Erythroblast (primary cell): ENCODE measurements at places on chromosomes 6 and 20.
A peak's percentile ranks its signal among the peaks of the same experiment; 100 is the strongest.

DNA sequence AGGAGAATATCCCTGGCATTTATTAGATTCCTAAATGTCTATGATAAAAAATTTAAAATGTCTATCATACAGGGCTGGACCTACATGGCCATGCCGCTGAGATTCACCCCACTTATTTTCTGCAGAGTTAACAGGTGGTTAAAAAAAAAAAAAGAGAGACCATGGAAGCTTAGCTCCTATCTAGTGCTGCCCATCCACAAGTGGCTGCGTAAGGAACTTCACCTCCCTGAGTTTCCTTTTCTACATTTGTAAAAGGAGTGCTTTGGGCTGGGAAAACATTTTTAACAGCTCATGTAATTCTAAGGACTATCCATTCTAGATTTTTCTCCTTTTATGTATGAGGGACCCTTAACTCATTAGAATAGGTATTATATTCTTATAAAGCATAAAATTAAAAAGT lies 534.1 kb downstream of the MMUT start:
- DNase-seq: no peak

- DNase-seq: no peak
These were observed 50.0 kb upstream of the PLEKHG1 start for GRCh38 chr6:150549674-150550101.

DNA sequence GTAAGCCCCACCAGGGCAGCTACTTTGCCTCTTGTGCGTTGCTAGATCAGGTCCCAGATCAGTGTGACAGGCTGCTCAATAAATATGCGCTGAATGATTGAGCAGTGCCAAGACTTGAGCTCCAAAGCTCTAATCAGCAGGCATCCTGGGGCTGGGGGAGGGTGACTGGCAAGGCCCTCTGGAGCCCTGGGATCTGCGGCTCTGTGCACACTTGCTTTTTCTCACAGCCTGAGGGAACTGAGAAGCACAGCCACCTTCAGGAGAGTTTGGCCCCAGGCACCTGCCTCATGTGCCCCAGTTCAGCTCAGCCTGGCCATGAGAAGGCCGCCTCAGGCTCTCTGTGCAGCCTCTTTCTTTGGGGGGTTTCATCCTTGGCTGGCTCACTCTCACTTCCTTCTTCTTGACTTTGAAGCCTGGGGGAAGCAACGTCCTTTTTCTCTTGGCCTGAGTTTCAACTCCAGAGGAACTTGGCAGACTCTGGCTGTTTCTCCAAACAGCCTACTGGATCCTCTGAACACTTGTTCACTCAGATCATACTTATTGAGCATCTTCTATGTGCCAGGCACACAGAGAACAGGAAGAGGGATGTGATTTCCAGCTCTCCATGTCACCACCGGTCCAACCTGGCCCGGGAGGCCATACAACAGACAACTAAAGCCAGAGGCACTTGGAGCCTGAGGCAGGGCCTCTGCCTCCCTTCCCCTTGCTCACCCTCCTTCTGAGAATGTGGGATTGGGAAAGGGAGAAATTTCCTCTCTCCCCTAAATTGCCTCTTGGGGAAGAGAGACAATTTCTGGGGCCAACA lies 114.0 kb downstream of the VEGFA start:
- peak; percentile 23 for DNase-seq

DNA sequence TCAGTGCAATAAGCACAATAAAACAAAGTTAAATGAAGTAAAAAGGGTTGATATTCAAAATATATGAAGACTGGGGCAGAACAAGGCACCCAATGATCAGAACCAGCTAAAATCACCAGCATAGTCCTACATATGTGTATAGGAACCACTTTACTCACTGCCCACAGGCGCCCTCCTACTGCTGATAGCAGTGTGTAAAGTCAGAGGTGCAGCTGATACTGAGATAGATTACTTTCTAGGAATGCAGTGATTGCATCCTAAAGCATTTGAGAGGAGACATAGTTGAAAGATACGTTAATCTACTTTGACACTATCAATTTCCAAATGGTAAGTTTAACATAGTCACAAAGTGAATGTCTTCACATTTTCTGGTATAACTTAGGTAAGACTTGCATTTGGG lies 161.1 kb upstream of the MCHR2 start:
- DNase-seq: no peak

DNA sequence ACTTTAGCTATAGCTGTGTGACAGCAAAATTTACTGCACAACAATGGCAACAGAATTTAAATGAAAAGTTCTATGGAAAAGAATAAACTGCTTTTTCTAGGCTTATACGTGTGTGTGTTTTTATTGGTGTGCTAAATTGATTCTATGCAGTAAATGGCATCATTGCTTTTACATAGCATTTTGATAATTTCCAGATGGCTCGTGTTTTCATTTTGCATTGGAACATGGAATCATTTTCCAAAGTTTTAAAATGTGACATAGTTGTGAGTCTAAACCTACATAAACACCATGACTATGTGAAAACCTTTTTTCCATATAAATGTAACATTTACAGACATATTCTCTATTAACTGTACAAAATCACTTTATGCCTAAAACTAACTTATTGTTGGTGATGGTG lies 127.8 kb downstream of the SIM1 start:
- no peak for DNase-seq

DNA sequence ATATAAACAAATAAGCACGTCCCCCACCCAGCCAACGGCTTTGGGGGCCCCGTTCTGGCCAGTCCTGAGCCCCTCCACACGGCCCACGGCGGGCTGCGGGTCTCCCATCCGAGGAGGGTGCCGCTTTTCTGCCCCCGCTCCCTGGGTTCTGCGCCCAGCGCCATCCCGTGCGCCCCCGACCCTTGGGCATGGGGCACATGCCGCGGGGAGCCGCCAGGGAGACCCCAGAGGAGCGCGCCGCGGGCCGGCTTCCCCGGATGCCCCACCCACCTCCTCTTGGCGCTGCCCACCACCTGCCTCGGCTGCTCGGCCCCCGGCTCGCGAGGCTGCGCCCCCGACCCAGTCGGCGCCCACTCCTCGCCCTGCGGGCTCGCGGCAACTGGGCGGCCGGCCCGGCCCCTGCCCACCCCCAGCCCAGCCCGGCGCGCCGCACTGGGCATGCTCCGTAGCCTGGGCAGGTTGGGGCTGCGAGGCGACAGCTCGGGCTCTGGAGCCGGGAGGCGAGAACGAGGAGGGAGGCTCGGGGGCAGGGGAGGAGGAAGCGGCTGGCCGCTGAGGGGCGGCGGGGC lies 570 bp upstream of the PLCB4 start:
- no peak for DNase-seq

DNA sequence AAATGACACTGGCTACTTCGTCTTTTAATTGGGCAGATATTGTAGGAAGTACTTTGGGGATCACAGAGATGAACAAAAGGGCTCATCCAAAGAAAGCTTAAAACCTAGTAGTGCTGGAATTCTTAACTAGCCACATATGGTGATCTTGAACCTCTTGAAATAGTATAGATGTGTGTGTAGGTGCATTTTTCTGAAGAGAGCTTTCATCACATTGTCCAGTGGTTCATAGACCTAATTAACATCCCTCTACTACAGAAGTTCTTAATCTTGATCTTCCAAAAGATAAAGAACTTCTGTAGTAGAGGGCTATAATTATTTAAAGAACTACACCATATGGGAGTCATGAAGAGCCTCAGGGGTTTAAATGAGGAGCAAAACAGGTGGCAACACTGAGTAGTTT lies 2.3 kb upstream of the PRIM2 start:
- no peak for DNase-seq

- DNase-seq: peak; percentile 13
These were observed 130.6 kb upstream of the INSM1 start for GRCh38 chr20:20237093-20237959.

- peak; percentile 2 for DNase-seq
These were observed 338.7 kb downstream of the HTR1B start for GRCh38 chr6:77124604-77125003.

- peak; percentile 86 for DNase-seq
These were observed 4.9 kb upstream of the ARMC12 start for GRCh38 chr6:35731736-35732532.

DNA sequence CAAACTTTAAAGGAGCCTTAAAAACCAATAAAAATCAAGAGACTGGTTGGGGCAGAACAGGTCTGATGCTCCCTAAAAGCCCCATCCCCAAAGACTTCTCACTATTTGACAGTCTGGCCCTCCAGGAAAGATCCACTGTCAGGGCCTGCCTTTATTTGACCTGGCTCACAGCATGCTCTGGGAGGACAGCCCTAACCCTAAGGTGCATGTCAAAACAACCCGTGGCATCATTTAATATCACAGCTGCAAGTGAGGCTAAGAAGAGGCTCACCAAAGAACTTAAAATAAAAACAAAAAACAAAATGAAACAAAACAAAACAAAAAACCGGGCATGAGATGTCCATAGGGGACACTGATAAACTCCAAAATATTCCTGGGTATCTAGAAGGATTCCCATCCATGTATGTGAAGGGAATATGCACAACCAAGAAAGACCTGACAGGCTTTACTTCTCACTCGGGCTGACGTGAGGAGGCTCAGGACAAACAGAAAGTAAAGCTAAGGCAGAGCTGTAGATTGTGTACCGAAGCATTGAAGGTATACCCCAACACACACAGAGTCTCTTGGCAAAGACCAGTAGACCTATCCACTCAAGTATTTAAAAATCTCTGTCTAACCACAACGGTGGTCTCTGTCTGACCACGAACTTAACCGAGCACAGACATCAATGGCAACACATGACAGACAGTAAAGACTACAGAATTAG lies 57.3 kb downstream of the AHI1 start:
- no peak for DNase-seq

- DNase-seq: peak; percentile 4
These were observed 57.4 kb upstream of the FOXC1 start for GRCh38 chr6:1552296-1552761.

- DNase-seq: no peak
These were observed 149.9 kb upstream of the AFDN start for GRCh38 chr6:167676666-167677421.

DNA sequence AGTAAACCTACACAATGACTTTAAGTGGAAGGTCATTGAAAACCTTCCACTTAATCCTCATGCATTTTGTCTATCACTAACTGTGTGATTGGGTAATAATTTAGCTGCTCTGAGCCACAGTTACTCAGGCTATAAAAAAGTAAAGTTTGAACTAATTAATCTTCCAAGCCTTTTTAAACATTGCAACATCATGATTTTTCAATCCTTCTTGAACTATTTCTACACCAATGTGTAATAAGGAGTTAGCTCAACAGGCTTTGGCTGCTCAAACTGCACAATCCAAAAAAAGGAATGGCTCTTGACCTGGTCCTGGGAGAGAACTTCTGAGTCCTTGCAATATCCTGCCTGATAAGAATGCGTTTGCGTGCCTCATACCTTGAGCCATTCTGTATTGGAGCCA lies 34.8 kb upstream of the FILIP1 start:
- no peak for DNase-seq

DNA sequence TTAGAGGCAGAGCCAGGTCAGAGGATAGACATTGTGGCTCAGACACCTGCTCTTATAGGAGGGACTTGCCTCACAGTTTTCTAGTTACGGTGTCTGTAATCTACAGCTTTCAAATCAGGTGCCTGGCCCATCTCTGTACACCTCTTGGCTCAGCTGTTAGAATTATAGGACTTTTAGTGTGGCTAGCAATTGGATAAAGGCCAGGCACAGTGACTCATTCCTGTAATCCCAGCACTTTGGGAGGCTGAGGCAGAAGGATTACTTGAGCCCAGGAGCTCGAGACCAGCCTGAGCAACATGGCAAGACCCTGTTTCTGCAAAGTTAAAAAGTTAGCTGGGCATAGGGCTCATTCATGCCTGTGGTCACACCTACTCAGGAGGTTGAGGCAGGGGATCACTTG lies 20.0 kb downstream of the BRPF3 start:
- peak; percentile 39 for DNase-seq

GRCh38 chr6:139584599-139584998 lies 210.2 kb upstream of the CITED2 start:
- DNase-seq: no peak

DNA sequence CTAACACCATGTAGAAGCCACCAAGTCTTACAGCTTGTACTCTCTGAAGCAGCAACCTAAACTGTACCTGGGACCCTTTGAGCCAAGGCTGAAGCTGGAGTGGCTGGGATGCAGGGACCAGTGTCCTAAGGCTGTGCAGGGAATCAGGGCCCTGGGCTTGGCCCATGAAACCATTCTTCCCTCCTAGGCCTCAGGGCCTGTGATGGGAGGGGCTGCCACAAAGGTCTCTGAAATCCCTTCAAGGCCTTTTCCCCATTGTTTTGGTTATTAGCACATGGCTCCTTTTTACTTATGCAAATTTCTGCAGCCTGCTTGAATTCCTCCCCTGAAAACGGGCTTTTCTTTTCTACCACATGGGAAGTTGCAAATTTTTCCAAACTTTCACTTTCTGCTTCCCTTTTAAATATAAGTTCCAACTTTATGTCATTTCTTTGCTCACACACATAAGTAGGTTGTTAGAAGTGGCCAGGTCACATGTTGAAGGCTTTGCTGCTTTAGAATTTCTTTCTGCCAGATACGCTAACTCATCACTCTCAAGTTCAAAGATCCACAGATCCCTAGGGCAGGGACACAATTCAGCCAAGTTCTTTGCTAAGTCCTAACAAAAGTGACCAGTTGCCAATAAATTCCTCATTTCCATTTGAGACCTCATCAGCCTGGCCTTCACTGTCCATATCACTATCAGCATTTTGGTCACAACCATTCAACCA lies 28.2 kb upstream of the ATXN1 start:
- DNase-seq: no peak

- no peak for DNase-seq
These were observed 248.6 kb downstream of the HIVEP2 start for GRCh38 chr6:142696123-142697000.
